ENCODE measurements at places on chromosomes 12 and 14.

- no peak for DNase-seq
Measured at GRCh38 chr12:92628476-92628875, 74.3 kb upstream of the PLEKHG7 start.

GRCh38 chr12:5276327-5276880, 155.5 kb upstream of the NTF3 start:
- no peak for DNase-seq

- DNase-seq, result no peak
Measured at GRCh38 chr14:39322807-39323206, 89.1 kb downstream of the MIA2 start.

DNA sequence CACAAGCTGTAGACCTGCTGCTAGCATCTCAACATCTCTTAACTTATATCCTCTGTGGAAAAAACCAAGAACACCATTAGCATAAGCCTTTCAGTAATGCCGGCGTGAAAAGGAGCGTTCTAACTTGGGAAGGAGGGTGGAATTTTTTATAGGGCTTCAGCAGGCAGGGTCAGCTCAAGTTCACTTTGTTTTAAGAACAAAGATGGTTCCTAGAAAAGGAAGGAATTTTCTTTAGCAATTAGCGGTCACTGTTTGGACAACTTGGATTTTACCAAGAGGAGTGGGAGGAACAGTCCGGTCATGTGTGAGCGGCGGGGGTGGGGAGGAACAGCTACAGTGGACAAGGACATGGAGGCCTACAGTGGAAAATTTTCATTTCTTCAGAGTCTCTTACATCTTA, 35.9 kb downstream of the BBS10 start:
- no peak for DNase-seq
